ENCODE measurements at places on chromosomes 7 and 10. TPM values are rescaled to one million over a fixed set of nuclear protein-coding genes. Genes with fewer than 3 reads are reported as not detected.

GRCh38 chr10:113566888-113567287 is 14.0 kb downstream of the HABP2 start:
- DNase-seq = no peak

- no peak for DNase-seq
Observed at GRCh38 chr7:1095621-1096155, 7.8 kb downstream of the GPER1 start.

Gene SOSTDC1
- not detected for total RNA-seq

GRCh38 chr7:157009778-157010587 is 480 bp downstream of the MNX1 start:
- no peak for DNase-seq

Gene C10orf67
- total RNA-seq = not detected

DNA sequence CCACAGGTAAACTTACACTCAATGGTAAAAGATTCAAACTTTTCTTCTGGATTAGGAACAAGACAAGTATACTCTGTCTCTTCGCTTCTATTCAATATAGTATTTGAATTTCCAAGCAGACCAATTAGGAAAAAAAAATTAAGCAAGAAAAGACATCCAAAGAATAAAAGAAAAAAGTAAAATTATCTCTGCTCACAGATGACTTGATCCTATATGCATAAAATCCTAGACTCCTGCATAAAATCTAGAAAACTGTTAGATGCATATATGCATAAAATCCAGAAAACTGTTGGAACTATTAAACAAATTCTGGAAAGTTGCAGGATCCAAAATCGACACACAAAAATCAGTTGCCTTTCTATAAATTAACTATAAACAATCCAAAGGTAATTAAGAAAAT is at the start of gene OR13A1:
Gene OR13A1 (minus strand): TSS at position 101 of the 400 bp plus-strand sequence. CDS start 11,186 bp downstream, outside the sequence.
- DNase-seq = no peak

Gene MYOZ1
- not detected for total RNA-seq

GRCh38 chr7:44283381-44284211 is 41.8 kb downstream of the CAMK2B start:
- DNase-seq = no peak

- DNase-seq = peak; percentile 35
Observed at GRCh38 chr10:44974082-44974627, 4.5 kb downstream of the DEPP1 start.

DNA sequence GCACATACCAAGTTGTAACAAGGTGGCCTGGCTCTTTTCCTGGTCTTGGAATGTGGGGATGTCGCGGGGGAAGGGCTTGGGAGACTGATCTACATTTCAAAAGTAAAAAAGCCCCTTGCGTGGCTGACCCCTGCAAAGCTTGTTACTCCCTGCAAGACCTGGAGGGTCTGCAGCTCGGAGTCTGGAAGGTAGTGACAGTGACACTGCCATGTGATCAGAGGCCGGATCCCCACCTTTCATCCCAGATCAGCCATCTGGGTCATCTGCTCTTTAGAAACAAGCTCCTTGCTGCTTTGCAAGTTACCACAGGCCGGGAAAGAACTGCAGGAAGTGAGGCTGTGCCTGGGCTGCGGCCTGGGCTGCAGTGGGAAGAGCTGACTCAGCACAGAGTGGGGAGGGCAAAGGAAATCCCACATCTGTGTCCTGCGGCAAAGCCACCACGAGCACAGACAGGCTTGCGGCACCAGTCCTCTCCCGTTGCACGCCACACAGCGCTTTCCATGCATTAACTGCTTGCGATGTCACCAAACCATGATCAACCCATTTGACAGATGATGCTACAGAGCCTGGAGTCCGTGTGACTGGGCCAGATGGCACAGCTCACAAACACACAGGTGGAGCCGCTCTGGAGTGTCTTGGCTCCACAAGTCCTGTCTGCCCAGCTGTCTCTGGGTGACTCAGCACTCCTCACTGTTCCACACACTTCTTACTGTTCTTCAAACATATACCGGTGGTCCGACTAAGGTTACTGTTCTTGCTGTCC is 97.7 kb downstream of the SH3PXD2A start:
- peak; percentile 89 for DNase-seq

Gene PIK3AP1
- under 0.01 TPM for total RNA-seq

DNA sequence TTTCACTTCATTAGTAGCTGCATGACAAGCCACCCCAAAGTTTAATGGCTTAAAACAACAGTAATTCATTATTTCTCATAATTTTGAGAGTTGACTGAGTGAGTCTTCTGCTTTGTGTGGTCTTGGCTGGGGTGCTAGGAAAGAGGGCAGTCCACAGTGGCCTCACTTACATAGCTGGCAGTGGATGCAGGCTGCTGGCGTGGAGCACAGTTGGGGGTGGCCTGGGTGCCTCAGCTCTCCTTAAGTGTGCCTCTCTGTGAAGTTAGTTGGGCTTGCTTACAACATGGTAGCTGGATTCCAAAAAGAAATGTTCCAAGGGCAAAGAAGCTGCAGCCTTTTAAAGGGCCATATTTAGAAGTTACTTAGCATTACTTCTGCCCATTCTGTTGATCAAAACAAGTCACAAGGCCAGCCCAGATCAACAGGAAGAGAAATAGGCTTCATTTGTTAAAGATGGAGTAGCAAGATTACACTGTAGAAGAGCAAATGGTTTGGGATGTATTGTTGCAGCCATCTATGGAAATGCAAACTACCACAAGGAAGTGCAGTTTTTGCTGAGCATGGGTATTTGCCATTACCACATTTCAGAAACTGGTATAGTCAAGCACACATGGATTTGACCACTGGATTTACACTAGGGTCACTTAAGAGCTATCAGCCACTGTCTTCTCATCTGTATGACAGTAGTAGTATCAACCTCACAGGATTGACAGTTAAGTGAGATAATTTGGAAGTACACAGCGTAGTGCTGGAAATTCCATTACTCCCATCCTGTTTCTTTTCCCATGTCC is 33.6 kb downstream of the ZEB1 start:
- DNase-seq = peak; percentile 50

- DNase-seq = no peak
Observed at GRCh38 chr7:139883814-139884213, 54.8 kb downstream of the TBXAS1 start.

DNA sequence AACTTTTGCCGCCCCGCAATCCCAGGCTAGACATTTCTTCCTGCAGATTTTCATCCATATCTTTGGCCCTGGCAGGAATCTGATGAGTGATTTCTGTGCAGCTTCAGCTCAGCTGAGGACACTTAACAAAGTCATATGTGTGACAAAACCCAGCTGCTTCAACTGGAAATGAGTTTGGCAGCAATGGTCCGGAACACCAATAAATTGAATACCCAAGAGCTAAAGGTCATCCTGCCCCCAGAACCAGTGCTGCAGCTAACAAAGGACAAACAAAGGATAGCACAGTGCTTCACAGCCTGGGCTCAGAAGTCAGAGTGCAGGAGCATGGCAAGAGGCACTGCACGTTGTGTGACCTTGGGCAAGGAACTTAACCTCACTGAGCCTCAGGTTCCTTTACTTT is 40.0 kb upstream of the TRIL start:
- peak; percentile 10 for DNase-seq

DNA sequence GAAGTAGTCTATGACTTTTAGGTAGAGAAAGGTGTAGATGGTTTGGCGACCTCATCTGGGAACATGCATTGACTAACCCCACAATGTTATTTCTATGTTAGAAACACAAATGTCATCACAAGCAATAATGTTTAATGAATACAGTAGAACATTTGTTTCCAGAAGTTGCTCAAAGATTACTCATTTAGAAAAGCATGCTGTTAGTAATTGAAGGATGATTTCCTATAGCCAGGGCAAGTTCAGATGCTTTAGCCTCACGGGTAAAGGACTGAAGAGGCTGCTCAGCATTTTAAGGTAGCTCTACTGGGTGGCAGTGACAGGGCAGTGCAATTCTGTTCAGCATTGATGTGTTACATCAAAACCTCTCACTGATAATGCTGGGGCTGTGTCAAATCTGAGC is 199.3 kb upstream of the FZD1 start:
- no peak for DNase-seq

- DNase-seq = no peak
Observed at GRCh38 chr10:11510736-11511135, 100.7 kb downstream of the USP6NL start.

DNA sequence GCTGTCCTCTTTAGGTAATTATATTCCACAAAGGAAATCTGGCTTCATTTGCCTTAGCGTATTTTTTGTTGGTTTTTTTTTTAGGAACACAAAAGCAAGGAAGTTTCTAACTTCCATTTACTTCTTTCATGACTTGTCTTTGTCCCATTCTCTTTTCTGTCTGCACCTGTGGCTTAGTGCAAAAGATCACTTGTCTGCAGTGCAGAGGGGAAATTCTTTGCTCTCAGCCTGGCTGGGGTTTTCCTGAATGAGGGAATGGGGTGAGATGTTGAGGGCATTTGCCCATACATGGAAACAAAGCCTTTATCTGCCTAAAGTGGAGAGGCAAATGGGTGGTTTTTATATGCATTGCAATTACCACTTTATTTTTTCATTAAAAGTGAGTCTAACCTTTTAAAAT is 361.1 kb upstream of the IGFBP3 start:
- DNase-seq = no peak

Gene KLLN
- 0.22 TPM for total RNA-seq

Gene PCLO
- total RNA-seq = 0.87 TPM

- DNase-seq = no peak
Observed at GRCh38 chr10:78802431-78802830, 266.3 kb upstream of the ZMIZ1 start.

Gene SYCE1
- not detected for total RNA-seq

DNA sequence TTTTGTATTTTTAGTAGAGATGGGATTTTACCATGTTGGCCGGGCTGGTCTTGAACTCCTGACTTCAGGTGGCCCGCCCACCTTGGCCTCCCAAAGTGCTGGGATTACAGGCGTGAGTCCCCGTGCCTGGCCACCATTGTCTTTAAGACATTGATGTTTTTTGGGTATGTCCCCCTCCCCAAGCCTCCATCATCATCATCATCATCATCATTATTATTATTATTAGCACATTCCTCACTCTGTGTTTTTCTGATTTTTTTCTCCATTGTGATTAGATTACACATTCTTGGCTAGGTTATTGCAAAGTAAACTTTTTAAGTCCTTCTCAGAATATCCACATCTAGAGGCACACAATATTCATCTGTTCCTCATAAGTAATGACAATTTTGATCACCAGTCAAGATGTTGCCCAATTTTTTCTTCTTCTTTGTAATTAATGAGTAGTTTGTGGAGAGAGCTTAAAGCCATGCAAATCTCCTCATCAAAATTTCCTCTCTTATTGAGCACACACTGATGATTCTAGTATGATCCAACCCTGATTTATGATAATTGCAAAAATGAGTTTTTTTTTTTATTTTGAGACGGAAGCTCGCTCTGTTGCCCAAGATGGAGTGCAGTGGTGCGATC is 47.5 kb downstream of the EPC1 start:
- no peak for DNase-seq

DNA sequence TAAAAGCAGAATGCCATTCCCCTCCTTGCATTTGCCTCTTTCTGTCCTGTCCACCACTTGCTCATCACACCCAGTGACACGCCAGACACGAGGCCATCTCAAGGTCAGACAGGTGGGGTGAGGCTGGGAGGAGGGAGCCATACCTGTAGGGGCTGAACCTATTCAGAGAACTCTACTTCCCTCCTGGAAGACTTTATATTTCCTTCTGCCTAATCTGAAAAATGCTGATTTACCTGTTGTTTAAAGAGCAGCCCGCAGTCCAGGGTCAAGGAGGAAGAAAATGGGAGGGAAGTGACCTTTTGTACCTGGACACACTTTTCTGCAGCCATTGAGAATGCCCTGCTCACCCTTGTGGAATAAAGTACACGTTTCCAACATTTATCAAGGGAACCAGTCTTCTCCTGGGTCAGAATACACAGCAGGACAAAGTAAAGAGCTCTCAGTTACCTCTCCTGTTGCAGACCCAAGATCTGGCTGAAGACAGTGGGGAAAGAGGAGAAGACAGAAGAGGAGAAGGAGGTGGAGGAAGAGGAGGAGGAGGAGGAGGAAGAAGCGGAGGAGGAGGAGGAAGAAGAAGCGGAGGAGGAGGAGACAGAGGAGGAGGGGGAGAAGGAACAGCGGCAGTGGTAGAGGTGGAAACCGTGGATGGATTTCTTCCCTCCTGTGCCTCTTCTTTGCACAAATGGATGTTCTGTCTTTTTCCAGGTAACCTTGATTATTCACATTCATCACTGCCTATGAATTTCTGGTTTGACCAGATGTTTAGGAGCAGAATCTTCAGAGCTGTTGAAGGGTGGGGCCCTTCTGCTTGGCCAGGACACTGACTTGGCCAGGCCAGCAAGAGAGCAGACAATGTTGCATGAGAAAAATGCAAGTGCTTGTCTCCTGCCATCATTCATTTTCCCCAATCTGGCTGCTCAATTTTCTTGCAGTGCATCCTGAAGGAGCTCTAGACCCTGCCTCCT is 1.2 kb upstream of the BLNK start:
- DNase-seq = no peak

Gene CLCN1
- not detected for total RNA-seq

- peak; percentile 48 for DNase-seq
Observed at GRCh38 chr10:113753020-113753692, 1.7 kb downstream of the PLEKHS1 start.

- DNase-seq = no peak
Observed at GRCh38 chr10:107440741-107441140, 276.2 kb upstream of the SORCS1 start.

- no peak for DNase-seq
Observed at GRCh38 chr7:130954918-130955564, 221.0 kb upstream of the KLF14 start.

Gene LEP
- not detected for total RNA-seq

GRCh38 chr10:43809211-43809930 is 160.7 kb upstream of the ZNF32 start:
- peak; percentile 25 for DNase-seq

Gene ITIH5
- under 0.01 TPM for total RNA-seq

DNA sequence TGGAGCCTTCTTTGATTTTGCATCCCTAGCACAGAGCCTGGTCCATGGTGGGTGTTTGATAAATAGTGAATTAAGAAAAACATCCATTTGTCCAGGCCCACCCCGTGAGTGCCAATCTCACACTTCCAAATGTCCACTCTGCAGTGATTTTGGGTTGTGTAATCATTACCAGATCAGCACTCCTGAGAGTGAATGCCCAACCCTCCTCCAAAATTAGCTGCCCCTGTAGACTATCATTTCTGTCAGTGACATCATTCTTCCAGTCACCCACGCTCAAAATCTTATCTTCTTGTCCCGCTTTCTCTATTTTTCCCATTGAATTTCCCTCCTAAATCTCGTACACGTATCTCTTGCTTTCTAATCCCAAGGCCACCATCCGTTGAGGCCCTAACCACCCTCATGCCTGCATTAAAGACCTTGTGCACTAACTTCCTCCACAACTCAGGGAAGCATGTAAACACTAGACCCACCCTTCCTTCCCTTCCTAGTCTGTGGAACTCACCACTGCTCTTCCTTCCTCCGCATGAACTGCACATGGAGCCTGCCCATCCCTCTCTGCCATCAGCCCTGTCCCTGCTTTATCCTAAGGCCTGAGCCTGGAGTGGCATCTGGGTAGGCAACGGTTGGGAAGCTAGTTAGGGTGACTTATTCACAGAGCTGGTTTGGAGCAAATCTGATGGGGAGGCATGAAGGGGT is 32.8 kb downstream of the PIK3AP1 start:
- no peak for DNase-seq

- peak; percentile 65 for DNase-seq
Observed at GRCh38 chr7:22586101-22586785, 86.3 kb upstream of the STEAP1B start.

GRCh38 chr7:86600506-86601290 is 43.0 kb upstream of the GRM3 start:
- no peak for DNase-seq

Gene SLC26A5
- 1.4 TPM for total RNA-seq

Gene FKBP6
- not detected for total RNA-seq

- DNase-seq = peak; percentile 83
Observed at GRCh38 chr7:130896898-130897514, 163.0 kb upstream of the KLF14 start.

GRCh38 chr7:55827577-55827976 is 35.0 kb downstream of the SEPTIN14 start:
- DNase-seq = no peak

Gene GPR15LG
- total RNA-seq = not detected

Data from lung microvascular endothelial cell (primary cell).